ENCODE measurements at places on chromosomes 2 and 18.

DNA sequence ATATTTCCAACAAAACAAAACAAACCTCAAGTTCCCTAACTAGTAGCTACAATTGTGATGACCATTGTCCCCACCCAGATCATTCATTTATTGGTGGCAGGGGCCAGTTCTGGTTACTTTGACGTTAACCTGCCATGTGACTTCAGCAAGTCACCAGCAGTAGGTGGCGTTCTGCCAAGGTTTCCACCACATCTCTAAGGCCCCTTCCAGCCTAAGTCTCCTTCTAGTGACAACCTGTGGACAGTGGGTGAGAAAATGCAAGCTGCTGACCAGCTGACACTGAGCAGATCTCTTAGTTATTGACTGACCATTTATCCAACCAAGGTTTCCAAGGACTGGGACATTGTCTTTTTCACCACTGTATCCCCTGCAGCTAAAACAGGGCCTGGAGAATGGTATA, 98.4 kb downstream of the GPR39 start:
- DNase-seq, result no peak

GRCh38 chr2:39059366-39059952, 61.4 kb downstream of the SOS1 start:
- DNase-seq, result peak; percentile 59

GRCh38 chr18:31498574-31499524, 872 bp downstream of the DSG2 start:
- no peak for DNase-seq

DNA sequence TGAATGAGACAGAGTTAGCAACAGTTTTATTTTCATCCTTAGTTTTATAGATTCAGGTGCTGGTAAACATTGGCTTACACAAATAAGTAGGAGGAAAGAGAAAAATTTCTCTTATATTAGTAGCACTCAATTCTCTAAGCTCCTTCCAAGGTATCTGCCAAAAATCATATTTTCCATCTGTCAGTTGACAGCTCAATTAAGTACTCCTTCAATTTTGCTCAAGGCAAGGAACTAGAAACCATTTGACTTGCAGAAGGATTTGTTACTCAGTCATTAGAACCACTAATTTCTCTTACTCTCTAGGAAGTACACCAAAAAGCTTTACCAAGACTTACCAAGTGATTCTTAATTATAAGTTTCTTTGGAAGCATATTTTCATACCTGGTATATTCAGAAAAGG, 101.4 kb upstream of the ATP8B1 start:
- DNase-seq, result no peak

DNA sequence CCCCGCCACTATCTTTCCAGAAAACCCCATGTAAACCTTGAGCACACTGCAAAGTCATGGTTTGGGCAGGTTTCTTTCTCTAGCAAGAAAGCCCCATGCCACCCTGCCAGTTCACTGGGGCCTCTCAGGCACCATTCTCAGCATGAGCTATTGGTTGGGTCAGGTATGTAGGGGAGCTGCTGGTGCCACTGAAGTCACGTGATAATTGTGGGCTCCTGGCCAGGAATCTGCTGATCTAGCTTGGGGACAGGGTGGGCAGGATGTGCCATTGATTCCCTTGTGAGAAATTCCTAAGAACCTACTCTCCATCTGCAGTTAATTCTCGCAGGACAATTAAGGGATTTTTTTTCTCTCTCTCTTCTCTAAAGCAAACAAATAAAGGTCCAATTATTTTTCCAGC, 26.5 kb upstream of the HNMT start:
- no peak for DNase-seq

DNA sequence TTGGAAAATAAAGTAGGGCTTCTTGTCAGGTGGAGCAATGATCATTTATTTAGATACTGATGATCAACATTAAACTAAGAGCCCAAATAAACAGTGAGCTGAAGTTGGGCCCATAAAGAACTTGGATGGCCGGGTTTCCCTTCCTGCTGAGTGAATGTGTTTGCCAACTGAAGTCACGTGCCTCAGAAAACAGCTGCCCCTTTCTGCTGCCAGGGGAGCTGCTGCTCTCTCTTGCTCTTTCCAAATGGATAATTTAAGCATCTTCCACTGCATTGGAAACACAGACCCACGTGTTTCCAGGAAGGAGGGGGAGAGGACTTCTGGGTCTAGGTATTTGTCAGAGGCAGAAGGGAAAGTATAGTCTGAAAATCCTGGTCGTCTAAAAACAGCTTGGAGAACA, 22.9 kb upstream of the NCKAP5 start:
- DNase-seq, result peak; percentile 92

GRCh38 chr2:22281033-22281432, 1103.9 kb upstream of the KLHL29 start:
- no peak for DNase-seq

- no peak for DNase-seq
Measured at GRCh38 chr2:217707131-217707611, 295.6 kb downstream of the TNS1 start.

GRCh38 chr2:143762176-143762928, 633.1 kb downstream of the ARHGAP15 start:
- no peak for DNase-seq

- no peak for DNase-seq
Measured at GRCh38 chr18:63664571-63664970, 2.9 kb upstream of the SERPINB3 start.

DNA sequence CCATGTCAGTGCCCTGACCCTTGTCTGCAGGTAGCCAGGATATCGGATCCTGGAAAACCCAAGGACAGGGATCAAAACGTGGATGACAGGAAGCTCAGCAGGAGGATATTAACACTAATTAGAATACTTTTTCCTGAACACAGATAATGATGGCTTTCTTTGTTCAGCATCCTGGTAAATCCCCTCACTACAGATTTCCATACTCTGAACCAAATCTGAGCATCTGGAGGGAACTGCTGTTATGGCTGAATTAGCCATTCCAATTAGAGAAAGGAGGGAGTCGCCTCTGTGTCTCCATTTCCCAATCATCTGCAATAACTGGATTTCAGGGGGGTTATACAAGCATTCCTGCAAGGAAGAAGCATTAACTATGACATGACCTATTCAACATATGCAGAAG, 24.4 kb downstream of the CXCR4 start:
- DNase-seq, result no peak

GRCh38 chr2:141264848-141265247, 866.0 kb downstream of the LRP1B start:
- DNase-seq, result no peak

DNA sequence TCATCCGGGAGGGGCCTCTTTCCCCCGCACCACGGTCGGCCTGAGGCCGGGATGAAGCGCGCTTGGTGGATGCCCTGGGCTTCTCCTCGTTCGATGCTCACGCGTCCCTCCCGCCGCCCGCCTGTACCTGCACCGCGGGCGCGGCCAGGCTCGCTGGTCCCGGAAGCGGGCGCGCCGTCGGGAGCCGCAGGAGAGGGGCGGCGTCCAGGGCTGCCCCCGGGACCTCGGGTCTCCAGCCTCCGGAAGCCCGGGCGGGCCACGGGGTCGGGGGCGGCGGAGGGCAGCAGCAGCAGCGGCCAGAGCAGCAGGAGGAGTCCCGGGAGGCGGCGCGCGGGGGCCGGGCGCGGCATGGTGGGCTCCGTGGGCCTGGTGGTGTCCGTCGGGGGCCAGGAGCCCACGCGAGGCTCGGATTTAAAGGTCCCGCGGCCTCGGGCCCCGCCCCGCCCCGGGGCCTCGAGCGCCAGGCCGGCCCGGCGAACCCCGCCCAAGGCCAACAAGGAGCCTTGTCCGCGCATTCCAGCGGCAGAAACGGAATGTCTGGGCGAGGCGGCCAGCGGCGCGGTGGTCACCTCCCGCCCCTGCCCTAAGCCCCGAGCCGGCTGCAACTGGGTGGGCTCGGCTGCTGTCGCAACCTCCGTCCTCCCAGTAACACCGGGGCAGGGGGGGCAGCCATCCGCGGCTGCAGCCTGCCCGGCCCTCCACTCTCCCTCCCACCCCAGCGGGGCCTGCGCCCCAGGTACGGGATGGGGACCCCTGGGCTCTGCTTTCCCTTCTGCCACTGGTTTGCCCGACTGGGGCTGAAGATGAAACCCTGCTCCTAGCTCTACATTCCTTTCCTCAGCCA, at the start of gene MATN3:
Gene MATN3, minus strand, starts transcription at position 387 of the 844 bp plus-strand sequence. Its CDS starts 37 bp downstream, at position 350.
- no peak for DNase-seq

DNA sequence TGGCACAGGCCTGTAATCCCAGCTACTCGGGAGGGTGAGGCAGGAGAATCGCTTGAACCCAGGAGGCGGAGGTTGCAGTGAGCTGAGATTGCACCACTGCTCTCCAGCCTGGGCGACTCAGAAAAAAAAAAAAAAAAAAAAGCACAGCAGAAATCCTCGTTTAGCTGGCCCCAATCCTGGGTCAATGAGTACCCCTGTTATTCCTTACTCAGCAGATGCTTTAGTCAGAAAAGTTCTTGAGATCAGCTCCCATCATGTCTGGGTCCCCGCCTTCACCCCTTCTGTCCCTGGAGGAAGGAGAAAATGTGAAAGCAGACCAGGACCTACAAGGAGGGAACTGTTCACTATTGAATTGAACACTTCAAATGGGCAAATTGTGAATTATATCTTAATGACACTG, 16.4 kb upstream of the KCNG3 start:
- DNase-seq, result no peak

DNA sequence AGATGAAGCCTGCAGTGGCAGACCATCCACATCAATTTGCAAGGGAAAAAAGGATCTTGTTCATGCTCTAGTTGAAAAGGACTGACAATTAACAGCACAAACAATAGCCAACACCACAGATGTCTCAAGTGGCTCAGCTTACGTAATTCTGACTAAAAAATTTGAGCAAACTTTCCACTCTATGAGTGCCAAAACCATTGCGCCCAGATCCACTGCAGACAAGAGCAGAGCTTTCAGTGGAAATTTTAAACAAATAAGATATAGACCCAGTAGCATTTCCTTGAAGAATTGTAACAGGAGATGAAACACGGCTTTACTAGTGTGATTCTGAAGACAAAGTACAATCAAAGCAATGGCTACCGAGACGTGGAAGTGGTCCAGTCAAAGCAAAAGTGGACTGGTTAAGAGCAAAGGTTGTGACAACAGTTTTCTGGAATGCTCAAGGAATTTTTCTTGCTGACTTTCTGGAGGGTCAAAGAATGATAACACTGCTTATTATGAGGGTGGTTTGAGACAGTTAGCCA, 12.0 kb upstream of the ZNF396 start:
- peak; percentile 63 for DNase-seq

- DNase-seq, result no peak
Measured at GRCh38 chr18:70370762-70371733, 82.2 kb downstream of the SOCS6 start.

GRCh38 chr2:175383286-175383685, 201.8 kb upstream of the ATP5MC3 start:
- DNase-seq, result no peak

GRCh38 chr2:237389831-237390230, 24.1 kb downstream of the COL6A3 start:
- no peak for DNase-seq

- peak; percentile 39 for DNase-seq
Measured at GRCh38 chr2:88831792-88832248, 140.3 kb downstream of the RPIA start.

DNA sequence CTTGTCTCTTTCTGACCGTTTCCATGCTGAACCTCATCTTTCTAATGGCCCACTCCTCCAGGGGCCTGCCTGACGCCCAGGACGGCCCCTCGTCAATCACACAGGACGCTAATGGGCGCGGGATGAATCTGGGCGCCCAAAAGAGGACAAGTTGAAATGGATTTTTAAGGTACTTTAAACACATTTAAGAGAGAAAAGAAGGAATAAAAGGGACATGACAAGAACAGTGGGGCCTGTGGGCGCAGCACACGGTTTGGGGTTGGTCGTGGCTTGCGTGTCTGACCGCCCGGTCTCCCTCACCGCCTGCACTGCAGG, 607 bp upstream of the UBE2F start:
- no peak for DNase-seq

- DNase-seq, result no peak
Measured at GRCh38 chr2:70697603-70698383, 70.2 kb downstream of the ADD2 start.

GRCh38 chr2:199118673-199119112, 339.0 kb downstream of the SATB2 start:
- no peak for DNase-seq

DNA sequence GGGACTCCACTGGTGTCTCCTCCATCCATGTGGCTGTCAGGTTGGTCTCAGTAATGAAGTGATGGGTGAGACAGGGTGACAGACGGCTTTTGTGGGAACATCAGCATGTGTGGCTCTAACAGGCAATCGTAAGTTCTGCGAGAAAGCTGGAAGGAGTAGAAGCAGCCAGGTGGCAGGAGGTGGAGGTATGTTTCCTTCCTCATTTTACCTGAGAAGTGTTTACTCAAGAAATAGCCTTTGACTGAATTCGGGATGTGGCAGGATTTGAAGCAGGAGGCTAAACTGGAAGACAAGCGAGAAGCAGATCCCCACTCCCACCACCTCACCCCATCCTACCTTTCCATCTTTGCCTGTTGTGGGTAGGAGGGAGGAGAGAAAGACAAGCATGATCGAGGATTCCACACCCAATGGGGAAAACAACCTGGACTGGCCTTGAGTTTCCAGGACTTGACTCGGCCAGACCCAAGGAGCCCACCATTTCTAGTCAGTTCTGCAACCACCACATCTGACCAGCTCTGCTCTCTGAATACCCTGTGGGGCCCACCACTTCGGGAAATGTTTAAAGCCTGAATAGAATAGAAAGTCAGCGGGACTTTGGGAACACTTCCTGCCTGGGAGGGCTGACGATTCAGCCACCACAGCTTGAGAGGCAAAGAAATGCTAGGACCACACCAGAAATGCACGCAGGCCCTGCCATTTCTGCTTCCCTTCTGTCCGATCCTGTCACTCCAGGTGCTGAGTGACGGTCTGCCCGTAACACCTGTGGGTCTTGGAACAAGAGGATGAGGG, 1.2 kb downstream of the ABCG8 start:
- no peak for DNase-seq

DNA sequence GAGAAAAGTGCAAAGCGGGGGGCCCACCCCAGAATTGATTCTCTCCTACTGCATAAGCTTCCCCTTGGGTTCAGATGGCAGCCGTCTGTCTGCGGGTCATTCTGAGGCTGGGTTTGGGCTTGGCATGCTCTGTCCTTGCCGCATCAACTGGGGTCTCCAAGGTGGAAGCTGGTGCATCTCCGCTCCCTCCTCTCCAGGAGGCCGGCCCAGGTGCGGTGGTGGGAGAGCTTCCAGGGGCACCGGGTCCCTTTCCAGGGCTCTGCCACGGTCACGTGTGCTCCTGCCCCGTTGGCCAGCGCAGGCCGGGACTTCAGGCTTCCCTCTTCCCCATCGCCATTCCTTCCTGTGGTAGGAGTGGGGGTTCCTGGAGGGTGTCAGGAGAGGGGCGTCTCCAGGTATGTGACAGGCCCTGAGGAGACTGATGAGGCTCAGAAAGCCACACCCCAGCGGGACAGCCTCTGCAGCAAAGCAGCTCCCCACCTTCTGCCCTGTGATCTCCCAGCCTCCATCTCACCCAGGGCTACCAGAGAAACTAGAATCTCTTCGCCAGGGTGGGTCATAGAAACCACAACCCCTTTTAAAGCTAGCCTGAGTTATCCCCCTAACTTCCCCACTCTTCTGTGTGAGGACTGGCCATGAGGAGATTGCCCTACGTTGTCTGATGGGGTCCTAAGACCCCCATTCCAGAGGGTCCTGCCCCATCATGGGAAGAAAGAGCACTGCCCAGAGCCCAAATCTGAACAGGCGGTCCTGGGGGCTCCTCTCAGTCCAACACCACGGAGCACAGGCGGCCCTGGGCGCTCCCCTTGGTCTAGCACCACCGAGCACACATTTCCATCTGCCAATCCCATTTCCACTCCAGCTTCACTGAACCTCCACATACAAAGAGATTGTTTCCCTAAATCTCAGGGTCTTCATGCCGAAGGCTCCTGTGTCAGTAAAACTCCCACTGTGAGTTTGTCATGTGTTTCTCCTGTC, 76.6 kb downstream of the SLC66A2 start:
- DNase-seq, result no peak
